ENCODE measurements at places on chromosomes 6 and 20.

DNA sequence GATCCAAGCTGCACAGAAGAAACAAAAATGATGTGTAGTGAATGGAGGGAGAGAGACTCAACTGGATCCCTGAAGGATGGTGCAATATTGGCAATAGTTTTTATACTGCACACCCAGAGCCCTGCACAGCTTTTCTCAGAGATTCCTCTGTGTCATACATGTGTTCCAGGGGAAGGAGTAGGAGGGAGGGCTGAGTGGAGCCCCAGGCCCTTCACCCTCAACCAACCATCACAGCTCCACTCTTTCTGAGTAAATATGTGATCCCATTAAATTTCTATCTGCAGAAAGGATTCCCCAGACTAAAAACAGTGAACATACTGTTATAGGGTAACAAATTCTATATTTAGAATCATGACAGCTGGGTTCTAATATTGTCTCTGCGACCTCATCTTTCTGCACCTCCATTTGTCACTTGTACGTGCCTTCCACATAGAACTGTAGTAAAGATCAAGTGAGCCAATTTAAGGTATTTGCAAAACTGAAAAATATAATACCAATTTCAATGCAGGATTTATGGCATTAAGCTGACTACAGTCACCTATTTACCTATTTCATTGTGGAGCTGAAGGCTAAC is 421.4 kb upstream of the NRSN1 start:
- no peak for DNase-seq

DNA sequence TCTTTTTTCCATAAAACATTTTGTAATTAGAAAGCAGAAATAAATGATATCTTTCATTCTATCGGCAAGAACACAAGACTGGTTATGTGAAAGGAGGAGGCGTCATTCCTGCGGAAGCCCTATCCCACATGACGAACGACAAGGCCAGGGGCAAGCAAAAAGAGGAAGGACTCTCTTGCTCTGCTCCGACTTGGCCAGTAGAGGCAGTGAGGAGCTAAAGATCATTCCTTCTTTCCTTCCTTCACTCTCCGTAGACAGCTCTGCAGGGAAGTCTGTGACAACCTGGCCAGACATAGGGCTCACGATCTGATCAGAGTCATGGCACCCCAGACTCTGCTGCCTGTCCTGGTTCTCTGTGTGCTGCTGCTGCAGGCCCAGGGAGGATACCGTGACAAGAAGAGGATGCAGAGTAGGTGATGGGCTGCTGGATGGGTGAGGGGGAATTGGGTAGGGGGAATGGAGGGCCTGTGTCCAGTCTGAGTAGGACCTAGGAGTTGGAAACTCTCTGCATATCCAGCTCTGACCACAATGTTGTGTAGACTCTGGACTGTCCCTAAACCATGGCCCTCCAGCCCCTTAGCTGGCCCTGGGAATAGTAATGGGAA is at the start of gene WFDC10A:
Gene WFDC10A, plus strand, starts transcription at position 244 of the 605 bp plus-strand sequence. Its CDS starts 75 bp downstream, at position 319.
- no peak for DNase-seq

DNA sequence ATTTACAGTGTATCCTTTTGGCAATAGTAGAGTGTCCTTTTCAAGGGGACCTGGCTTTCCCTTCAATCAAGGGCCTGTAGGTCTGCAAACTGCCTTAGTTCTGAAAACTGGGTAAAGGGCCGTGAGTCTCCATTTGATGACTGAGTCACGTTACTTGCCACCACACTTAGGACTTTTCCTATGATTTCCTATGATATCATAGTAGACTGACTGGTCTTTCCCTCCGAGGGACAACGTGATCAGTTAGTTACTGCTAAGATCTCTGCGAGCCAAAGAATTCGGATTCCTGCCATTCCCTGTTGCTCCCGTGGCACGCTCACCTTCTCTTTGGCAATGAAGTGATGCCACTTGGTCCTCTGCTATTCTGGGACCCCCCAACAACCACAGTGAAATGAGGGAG is 8.4 kb downstream of the ZNF831 start:
- DNase-seq, result no peak

DNA sequence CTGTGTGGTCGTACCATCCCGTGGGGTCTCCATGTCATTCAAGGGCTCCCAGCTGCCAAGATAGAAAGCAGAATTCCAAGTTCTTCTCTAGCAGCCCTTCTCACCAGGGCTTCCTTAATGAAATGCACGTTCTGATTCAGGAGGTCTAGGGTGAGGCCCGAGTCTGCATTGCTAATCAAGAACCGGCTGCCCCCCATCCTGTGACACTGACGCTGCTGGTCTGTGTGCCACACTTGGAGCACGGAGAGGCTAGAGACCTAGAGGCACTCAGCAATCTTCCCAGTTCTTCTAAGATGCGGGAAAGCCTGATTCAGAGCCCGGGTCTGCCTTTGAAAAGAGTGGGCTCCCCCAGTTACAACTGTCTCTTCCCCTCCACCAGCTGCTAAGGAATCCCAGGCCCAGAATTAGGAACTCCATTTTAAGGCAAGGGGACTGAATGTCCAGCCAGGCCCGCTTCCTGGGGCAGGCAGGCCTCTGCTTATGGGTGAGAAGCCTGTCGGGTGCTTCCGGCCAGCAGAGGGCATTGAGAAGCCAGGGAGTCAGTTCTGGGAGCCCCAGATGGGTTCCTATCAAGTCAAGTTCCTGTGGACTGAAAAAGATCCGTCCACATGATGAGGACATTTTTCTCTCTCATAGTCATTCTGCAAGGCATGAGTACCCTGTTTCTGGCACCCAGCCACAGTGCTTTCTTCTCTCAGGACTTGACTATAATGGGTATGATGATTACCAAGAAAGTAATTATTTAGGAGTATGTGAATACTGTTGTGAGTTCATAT is 69.8 kb upstream of the RIN2 start:
- DNase-seq, result peak; percentile 38

- no peak for DNase-seq
Measured at GRCh38 chr20:57040924-57041323, 225.5 kb downstream of the BMP7 start.

DNA sequence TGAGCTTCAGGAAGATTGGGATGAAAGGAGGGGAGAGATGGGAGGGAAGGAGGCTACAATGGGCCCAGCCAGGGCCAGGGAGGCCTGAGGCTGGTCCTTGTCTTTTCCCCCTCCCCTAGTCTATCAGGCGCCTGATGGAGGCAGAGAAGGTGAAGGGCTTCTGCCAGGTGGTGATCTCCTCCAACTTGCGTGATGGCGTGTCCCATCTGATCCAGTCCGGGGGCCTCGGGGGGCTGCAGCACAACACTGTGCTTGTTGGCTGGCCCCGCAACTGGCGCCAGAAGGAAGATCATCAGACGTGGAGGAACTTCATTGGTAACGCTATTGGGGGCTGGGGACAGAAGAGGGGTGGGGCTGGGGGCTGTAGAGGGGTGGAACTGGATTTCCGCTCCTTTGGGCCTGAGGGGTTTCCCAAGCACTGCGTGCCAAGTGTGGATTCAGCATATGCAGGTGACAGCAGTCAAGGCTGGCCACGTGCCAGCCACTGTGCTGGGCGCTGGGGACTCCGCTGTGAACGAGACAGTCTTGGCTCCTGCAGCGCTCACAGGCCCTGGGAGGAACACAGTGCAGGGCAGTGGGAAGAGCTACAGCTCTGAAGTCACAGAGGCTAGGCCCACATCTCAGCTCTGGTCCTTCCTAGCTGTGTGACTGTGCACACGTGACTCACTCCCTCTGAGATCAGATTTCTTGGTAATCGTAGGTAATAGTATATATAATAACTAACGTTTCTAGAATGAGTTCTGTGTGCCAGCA is 22.7 kb downstream of the SLC12A5 start:
- peak; percentile 35 for DNase-seq

DNA sequence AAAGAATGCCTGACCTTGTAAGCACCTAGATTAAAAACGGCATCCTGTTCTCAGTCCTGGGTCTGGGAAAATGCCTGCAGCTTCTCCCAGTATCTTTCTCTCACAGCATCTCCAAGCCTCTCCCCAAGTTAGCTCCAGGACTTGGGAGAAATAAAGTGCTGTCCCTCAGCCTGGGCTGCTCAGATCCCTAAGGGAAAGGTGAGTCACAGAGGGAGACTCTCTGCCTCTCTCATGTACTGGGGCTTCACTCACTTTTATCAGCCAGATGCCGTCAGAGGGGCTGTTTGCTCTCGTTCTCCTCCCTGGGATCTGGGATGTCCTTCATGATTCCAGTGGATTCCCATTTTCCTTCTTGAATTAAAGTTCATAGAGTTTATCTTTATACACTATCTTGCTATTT is 293.6 kb downstream of the COL12A1 start:
- no peak for DNase-seq

DNA sequence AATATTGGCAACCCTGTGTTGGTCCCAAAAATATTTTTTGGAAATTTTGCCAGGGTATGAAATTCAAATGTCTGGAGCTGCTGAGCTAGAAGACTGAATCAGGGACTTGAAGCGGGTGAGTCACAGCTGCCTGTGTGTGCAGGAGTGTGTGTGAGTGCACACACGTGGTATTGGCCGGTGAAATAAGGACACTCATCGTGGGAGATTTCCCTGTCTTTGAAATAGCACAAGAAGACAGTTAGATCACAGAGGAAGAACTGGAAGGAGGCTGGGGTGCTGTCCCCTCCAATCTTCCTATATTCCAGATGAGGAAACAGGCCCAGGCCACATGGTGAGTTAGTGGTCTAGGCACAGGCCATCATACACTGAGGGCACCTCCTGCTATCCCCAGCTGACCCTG is 123.8 kb upstream of the MLN start:
- peak; percentile 16 for DNase-seq

GRCh38 chr20:54995011-54995410 is 519.6 kb downstream of the DOK5 start:
- no peak for DNase-seq

GRCh38 chr20:62952373-62952967 is at the start of gene SLC17A9:
Gene SLC17A9 (plus strand): TSS chr20:62952709. CDS start chr20:62952831, 122 bp downstream.
- DNase-seq, result no peak

- no peak for DNase-seq
Measured at GRCh38 chr6:317060-317447, 24.8 kb downstream of the DUSP22 start.

GRCh38 chr6:15501826-15502445 is 160.9 kb downstream of the DTNBP1 start:
- DNase-seq, result peak; percentile 19

GRCh38 chr6:14751645-14752175 is 494.2 kb upstream of the JARID2 start:
- no peak for DNase-seq
